ENCODE measurements at places on chromosomes 13 and 19.

DNA sequence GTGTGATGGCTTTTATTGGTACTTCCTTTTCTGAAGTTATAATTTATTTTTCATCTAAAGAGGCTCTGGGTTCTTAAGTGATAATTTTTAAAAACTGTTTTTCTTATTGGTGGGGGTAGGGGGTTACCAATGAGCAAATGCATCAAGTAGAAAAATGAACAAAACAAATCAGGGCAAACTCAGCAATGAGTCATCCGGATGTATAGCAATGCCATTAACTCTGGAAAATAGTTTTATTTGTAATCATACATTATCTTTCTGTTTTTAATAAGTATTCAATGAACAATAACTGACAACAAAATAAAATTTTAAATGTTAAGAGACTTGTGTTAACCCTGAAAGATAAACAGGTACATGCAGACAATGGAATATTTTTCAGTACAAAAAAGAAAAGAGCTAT lies 67.6 kb downstream of the UFM1 start:
- DNase-seq = no peak

GRCh38 chr19:7901337-7901736 lies 2.3 kb upstream of the MAP2K7 start:
- DNase-seq = no peak

DNA sequence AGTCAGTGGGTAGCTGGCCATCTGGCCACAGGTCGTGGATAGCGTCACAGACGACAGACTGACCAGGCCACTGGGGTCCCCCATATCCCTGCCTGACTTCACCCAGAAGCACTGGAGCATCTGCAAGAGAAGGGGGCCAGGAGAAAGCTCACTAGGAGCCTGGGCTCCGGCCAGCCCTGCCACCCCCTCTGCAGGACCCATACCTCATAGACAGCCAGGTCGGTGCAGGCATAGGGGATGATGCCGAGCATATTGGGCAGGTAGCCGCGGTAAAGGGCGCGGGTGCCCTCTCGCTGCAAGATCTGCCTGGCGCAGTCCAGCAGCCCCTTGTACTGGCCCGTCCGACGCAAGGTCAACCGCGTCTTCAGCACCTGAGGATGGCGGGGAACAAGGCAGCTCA lies 2.5 kb upstream of the KHSRP start:
- DNase-seq = no peak

GRCh38 chr19:33090179-33090578 lies 9.2 kb downstream of the GPATCH1 start:
- no peak for DNase-seq

GRCh38 chr13:99969919-99970650 lies 1.5 kb downstream of the ZIC5 start:
- peak; percentile 23 for DNase-seq

GRCh38 chr13:112905619-112905989 lies 63.4 kb upstream of the MCF2L start:
- no peak for DNase-seq

DNA sequence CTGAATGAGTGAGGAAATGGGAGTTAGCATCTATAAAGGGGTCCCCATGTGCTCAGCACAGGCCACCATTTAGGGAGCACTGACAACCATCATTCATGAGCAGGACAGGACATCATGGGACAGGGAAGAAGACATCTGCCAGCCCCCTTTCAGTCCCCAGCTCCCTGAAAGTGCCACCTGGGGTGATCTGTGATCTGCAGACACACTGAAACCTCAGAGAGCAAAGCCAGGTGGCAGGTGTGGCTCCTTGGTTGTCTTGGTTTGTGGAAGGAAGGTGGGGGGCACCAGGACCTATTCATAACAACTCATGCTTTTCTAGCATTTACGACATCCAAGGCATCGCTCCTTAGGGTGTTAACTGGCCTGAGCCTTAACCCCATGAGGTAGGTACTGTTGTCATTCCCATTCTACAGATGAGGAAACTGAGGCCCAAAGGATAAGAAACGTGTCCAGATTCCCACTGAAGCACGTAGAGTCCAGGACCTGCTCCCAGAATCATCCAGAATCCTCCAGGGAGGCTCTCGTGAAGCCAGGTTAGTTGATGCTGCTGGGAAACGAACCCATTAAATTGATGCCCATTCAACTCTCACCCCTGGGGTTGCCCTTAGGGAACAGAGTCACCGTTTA lies 5.8 kb downstream of the KDELR1 start:
- no peak for DNase-seq

GRCh38 chr13:41398494-41399170 lies 58.7 kb upstream of the RGCC start:
- DNase-seq = no peak

DNA sequence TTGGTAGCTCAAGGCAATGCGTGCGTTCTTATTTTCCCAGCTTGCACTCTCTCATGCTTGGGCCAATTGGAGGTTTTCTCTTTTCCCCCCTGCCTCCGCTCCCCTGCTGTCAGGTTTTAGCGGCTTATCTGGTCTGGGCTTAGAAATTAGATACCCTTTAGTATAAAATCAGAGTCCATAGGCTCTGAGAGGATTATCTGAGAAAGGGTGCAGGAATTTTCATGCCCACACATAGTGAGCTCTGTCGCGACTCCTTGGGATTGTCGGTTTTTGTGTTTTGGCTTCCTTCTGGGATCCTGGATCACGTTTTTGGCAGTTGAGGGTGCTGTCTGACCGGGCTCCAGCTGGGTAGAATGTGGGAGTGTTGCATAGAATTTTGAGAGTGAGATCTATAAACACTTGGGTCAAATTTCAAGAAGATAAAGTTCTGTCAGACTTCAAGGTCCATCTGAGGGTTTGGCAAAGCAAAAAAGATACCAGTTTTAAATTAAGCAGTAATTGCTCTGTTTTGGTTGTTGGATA lies 12.4 kb downstream of the CHAF1A start:
- DNase-seq = no peak

GRCh38 chr19:18477042-18477779 lies 39.3 kb upstream of the ISYNA1 start:
- no peak for DNase-seq

DNA sequence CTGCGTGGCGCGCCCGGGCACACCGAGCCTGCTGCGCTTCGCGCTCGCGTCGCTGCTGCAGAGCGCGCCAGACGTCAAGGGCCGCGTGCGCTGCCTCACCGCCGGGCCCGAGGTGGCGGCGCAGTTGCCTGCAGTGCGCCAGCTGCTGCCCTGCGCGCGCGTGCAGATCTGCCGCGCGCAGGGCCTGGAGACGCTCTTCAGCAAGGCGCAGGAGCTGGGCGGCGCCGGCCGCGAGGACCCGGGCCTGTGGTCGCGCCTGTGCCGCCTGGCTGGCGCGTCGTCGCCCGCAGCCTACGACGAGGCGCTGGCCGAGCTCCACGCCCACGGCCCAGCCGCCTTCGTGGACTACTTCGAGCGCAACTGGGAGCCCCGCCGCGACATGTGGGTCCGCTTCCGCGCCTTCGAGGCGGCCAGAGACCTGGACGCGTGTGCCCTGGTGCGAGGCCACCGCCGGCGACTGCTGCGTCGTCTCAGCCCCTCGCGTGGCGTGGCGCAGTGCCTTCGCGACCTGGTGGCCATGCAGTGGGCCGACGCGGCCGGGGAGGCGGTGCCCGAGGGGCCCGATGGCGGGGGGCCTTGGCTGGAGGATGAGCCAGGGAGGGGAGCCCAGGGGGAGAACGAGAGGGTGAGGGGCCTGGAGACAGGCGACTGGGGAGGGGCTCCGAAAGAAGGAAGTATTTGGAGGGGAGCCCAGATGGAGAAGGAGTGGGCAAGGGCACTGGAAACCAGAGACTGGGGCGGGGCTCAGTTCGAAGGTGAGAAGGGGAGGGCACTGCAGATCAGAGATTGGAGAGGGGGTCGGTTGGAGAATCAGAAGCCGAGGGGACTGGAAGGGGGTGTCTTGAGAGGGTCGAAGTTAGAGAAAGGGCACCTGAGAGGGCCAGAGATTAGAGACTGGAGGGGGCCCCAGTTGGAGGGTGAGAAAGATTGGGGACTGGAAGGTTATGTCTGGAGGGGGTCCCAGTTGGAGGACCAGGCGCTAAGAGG lies 24.7 kb downstream of the ZSWIM9 start:
- DNase-seq = no peak

DNA sequence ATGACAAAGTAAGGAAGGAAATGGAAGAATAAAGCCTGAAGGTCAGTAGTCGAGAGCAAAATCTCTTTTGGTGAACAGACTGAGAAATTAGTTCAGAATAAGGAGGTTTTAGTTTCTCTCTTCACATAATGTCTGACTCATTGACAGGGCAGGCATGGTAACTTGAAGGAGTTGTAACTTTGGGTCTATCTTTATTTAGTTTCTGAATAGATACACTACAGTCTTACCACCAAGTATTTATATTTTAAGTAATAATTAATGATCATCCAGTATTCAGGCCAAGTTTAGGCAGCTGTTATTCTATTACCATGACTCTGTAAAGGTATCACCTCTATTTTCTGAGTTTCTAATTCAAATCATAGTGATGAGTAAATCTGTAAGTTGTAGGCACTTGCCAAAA lies 219.9 kb downstream of the SPRY2 start:
- DNase-seq = no peak

DNA sequence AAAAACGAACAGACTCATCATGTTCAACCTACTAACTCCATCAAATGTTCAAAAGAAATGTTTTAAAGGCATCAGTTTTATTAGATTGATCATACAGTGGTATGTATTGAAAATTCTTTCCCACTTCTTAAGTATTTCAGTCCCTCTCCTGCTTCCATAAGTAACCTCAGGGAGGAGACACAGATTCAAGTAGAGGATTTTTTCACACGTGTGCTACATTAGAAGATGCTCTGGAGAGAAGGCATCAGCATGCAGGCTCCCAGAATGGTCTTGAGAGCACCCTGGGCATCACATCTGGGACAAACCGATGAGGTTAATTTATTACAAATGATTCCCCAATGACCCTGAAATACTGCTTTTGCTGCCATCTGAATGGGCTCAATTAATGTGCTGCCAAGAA lies 3.6 kb downstream of the GPR12 start:
- DNase-seq = no peak

DNA sequence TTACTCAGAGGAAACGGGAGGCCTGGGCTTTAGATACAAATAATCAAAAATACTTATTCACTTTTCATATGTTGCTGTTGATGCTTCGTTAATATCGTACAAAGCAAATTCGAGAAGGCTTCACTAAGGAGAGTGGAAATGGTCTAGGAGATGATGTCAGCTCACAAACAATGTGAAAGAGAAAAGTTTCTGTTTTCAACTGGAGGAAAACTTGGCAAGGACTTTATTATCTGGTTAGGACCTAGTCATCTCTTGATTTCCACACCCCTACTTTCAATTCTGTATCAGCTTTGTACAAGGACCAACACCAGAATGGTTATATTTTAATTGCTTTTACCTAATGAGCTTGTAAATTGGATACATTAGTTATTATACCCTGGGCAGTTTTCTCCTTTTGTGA lies 88.0 kb downstream of the SLC10A2 start:
- DNase-seq = no peak

DNA sequence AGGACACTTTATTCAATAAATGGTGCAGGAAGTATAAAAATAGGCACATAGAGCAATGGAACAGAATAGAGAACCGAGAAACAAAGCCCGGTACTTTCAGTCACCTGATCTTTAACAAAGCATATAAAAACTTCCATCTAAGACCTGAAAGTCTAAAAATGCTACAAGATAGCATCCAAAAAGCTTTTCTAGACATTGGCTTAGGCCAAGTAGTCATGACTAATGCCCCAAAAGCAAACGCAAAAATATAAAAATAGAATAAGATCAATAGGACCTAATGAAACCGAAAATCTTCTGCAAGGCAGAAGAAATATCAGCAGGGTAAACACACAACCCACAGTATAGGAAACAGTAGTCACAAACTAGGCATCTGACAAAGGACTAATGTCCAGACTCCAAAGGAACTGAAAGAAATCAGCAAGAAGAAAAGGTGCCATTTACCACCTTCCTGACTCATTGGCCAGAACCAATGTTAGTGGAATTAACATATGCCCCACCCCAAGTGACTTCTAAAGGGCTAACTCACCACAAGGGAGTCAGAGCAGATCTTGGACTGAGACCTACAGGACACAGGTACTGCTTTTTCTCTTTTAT lies 40.8 kb upstream of the CEACAM21 start:
- no peak for DNase-seq

GRCh38 chr19:44649578-44650145 lies 6.0 kb downstream of the PVR start:
- DNase-seq = no peak

GRCh38 chr19:54708781-54709180 lies 15.5 kb upstream of the KIR3DL3 start:
- peak; percentile 15 for DNase-seq

GRCh38 chr13:47019977-47020376 lies 123.1 kb upstream of the HTR2A start:
- DNase-seq = no peak

DNA sequence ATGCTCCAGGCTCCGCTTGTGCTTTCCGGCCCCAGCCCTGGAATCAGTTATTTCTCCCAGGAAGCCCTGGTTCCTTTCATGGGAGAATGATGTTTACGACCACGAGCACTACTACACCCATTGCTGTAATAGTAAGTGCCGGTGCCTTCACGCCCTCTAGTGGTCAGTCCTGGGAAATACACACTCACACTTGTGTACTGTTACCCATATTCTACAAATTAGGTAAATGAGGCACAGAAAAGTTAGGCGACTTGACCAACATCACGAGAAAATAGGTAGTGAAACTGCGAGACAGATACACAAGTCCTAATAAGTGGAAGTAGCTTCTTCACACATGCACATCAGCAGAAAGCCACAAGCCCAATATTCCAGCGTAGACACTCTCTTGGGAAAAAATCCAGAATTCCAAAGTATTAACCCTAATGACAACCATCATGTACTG lies 21.7 kb downstream of the CEACAM21 start:
- peak; percentile 48 for DNase-seq

DNA sequence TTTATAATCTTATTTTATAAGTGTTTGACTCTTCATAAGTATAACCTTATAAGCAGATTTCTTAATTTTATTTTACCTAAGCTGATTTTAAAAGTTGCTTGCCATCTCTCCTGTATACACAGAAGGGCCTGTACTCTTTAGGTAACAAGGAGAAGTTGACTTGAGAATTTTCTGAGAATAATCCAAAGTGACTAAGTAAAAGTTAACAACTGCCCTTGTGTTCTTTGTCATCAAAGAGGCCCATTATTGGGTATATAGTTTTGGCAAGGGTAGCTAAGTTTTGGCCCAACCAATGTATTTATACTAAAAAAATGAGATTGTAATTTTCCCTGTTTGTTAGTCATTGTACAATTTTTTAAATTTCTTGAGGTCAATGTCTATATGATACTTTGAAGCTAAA lies 3.2 kb downstream of the LCP1 start:
- DNase-seq = no peak

GRCh38 chr13:52377898-52378297 lies 28.1 kb downstream of the THSD1 start:
- DNase-seq = no peak

- DNase-seq = no peak
Measured at GRCh38 chr13:26502826-26503225, 54.7 kb upstream of the WASF3 start.

GRCh38 chr13:90068658-90069057 lies 1278.8 kb upstream of the MIR17HG start:
- no peak for DNase-seq

DNA sequence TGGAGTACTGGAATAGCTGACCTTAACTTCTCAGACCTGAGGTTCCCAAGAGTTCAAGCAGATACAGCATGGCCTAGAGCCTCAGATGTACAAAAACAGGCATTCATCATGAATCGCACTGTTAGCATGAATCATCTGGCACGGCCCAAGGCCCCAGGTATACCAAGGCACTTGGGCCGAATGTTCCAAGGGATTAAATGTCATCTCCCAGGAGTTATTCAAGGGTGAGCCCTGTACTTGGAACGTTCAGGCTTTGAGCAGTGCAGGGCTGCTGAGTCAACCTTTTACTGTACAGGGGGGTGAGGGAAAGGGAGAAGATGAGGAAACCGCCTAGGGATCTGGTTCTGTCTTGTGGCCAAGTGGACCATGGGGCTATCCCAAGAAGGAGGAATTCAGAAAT lies 6.3 kb downstream of the KLK3 start:
- no peak for DNase-seq
